Adrenal gland (tissue), 19 donors: ENCODE measurements at places on chromosomes 13 and 19. TPM values are rescaled to one million over a fixed set of nuclear protein-coding genes. Genes with fewer than 3 reads are reported as not detected.

VSTM2B gene
- not detected for total RNA-seq

VWA8 gene
- total RNA-seq, result 28.2 TPM

CD22 gene
- 6.0 TPM for total RNA-seq

DNA sequence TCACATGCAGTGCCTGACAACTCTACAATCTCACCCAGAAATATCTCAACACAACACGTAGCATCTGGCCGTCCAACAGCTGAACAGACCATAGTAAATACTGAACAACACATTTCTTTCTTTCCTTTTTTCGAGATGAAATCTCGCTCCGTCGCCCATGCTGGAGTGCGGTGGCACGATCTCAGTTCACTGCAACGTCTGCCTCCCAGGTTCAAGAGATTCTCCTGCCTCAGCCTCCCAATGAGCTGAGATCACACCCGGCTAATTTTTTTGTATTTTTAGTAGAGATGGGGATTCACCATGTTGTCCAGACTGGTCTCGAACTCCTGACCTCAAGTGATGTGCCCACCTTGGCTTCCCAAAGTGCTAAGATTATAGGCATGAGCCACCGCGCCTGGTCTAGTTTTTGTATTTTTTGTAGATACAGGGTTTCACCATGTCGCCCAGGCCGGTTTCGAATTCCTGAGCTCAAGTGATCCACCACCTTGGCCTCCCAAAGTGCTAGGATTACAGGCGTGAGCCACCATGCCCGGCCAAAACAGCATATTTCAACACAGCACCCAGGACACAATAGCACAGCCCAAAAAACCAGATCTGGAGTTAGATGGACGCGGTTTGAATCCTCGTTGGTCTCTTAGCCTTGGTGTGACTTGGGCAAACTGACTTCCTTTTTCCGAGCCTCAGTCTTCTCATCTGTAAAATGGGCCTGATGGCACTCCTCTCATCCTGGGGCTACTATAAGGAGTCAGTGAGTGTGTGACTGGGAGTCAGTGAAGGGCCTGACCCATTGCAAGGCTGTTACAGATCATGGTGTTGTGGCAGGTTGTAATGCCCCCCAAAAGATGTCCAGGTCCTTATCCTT lies 22.6 kb downstream of the CYP2A6 start:
- no peak for DNase-seq

- DNase-seq, result no peak
Measured at GRCh38 chr13:100566543-100566942, 22.0 kb downstream of the GGACT start.
